ENCODE measurements at places on chromosomes 6 and 20.

DNA sequence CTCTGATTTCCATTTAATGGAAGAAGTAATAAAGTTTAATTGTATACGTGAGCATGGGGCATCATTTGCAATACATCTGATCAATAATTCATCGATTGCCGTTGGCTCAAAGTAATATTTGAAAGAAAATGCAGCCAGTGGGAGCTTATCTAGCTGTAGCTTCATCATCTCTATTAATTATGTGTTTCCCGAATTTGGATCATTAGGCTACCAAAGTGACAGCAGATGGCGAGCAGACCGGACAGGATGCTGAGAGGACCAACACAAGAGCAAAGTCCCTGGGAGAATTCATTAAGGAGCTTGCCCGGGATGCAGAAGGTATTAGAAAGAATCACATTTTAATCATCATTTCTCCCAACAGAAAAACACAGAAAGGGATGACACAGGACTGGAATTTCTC, 327.1 kb downstream of the ARHGAP18 start:
- DNase-seq: no peak

DNA sequence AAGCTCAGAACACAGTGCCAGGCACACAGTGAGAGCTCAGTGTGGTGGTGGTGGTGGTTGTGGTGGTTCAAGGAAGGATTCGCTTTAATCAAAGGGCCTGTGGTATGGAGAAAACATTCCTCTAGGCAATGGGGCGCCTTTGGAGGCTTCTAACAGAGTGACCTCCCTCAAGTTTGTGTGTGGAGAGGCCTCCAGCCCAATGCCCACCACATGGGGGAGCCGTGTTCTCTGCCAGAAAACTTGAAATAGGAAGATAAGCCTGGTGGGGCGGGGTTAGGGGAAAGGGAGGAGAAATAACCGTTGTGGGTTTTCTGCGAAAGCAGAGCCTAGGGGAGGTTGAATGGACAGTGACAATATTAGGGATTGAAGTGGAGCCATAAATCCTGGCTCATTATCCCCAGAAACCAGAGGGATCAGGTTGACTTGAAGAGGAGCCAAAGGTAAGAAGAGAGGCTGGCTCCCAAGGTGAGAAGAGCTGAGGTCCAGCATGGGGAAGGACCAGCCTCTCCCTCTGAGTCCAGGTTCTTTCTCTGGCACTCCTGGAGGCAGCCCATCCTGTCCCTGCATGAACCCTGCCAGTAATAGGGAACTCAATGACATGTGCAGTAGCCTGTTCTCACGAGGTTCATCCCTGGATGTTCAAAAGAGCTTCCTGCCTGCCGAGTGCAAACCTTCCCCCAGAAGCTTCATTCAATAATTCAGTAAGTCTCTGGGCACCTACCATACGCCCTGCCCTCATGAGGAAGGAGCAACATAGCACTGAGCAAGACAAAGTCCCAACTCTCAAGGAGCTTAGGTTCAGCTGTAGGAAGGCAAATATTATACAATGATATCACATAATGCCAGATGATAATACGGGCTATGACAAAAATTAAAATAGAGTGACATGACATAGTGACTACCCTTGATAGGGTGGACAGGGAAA, 51.4 kb downstream of the TGM2 start:
- DNase-seq: peak; percentile 33

DNA sequence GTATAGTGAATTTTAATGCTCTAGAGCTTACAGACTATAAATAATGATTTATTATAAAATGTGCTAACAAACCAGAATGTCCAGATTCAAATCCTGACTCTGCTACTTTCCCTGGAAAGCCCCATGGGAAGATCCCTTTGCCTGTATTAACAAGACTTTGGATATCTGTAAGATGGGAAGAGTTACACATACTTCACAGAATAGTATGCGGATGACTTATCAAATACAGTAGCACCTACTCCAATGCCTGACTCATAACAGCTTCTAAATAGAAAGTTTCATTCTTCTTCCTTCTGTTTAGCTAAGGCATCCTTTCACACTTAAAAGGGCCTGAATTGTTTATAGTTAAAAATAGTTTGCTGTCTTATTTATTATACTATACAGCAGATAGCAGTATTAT, 166.3 kb downstream of the KCNQ5 start:
- peak; percentile 41 for DNase-seq

DNA sequence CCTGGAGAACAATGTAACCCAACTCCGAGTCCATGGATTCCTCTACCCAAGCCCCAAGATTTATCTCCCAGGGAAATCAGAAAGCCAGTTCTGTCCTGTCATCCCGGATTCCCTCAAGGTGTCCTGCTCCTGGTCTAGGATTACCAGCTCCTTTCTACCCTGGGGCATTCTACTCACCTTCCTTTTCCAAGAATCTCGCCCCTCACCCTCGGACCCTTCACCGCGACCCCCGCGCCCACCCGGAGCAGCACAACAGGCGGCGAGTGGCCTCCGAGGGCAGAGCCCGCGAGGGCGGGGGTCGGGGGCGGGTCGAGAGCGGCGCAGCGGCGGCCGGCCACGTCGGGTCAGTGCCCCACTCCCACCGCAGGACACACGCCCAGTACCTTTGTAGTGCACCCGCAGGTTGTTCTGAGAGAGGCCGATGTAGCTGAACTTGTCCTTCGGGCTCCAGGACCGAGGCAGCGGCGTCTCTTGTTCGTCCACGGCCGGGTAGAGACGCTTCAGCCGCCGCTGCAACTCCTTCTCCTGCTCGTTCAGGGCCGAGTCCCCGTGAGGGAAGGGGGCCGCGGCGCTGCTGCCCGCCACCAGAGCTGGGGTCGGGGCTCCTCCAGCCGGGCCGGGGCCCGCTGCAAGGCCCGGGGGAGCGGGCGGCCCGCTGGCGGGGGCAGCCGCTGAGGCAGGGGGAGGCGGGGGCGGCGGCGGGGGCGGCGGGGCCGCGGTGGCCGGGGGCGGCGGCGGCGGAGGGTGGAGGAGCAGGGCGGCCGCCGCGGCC, 897 bp downstream of the RANBP9 start:
- DNase-seq: no peak

Measured in fibroblast of skin of scalp (primary cell).